ENCODE measurements at places on chromosomes 3 and 15.

DNA sequence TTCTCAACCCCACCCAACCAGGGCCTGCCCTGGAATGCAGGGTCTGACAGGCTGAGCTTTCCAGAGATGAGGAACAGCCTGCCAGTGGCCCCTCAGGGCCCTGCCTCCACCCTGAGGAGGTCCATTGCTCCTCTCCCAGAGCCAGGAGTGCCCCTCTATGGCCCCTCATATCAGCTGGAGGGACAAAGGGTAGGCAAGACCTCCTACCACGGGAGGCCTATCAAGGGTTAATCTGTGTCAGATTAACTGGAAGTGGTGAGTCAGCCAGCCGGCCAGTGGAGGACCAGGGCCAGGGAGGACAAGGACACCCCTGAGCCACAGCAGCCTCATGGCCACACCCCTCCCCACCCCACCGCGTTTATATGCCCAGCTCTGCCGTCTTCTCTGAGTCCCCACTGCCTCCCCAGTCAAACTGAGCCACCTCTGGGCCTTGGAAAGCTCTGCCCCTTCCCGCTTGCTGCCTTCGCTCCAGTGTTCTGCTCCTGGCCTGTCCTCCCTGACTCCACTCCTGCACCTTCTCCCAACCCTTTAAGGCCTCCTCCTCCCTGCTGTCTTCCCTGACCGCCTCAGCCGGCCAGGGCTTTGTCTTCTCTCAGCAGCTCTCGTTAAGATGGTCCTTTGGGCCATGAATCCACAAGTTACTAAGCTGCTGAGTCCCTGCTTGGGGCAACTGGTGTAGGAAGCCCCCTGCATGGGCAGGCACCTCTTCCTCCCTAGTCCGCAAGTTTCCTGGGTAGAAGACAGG lies 6.5 kb downstream of the CCDC33 start:
- no peak for DNase-seq

DNA sequence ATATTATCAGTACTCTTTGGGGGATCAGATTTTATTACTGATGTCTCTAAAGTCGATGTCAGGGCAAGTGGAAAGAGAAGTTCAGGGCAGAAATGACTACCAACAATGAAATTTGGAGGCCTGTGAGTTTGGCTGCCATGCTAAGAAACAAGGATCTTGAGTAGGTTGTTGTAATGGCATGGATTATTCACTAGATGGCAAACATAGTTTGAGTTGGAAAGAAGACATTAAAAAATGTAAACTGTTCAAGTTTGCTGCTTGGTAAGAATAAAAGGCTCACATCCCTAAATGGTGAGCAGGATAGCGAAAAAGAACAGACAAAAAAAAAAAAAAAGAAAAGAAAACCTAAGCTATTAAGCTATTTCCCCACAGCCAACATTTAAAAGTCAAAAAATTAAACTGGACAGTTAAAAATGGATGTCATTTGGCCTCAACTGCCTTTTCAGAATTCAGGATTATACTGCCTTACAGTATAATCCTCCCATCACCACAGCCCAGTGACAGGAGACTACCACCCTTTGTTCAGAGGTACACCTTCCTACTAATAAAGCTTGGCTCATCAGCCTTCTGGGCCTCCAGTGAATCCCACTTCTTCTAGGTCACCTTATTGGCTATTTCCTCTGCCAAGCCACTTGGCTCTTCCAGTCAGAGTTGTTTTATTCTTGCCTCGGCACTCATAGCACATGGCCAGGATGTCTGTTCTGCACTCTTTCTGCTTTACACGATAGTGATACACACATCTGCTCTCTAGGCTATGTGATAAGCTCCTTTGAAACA lies 163.7 kb downstream of the PLD1 start:
- DNase-seq, result no peak

DNA sequence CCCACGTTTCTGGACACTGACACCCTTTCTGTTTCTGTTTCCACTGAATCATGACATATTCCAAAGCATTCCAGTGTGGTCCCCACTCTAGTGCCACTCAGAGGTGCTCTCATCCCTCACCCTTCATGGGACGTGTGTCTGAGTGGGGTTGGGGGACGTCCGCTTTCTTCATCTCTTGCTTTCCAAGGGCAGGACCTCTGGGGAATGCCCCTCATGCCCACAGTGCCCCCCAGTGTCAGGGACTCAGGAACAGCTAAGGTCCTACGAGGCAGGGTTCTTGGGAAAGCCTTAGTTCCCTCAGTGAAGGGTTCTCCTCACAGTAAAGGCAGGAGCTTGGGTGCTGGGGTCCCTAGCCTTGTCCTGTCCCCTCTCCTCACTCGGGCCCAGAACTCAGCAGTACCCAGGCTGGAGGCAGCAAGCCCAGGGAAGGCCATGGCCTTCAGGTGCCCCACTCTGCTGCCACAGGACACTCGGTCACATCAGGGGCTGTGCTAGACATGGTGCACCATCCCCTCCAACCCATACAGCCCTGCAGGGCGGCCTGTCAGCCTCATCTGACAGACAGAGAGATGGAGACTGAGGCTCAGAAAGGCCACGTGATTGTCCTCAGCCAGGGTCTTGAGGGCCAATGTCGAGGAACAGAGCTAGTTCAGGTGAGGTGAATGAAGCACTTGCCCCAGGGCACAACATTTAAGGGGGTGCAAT lies 261.0 kb downstream of the TLE3 start:
- no peak for DNase-seq

GRCh38 chr3:100261485-100261903 lies 702 bp downstream of the TBC1D23 start:
- no peak for DNase-seq

GRCh38 chr3:125440559-125440955 lies 65.4 kb upstream of the ZNF148 start:
- DNase-seq, result no peak

GRCh38 chr15:90915808-90916440 lies 12.8 kb downstream of the MAN2A2 start:
- no peak for DNase-seq

GRCh38 chr3:146637871-146638270 lies 32.7 kb upstream of the PLSCR5 start:
- no peak for DNase-seq

Data from activated T-helper 1 cell treated with anti-CD3 and anti-CD28 coated beads, Interleukin-12 subunit alpha, Interleukin-12 subunit beta, Interleukin-2, Interleukin-4 antibody, amounts not matched to agents 30 ng/mL and 10 ng/mL and 1 ng/mL, durations not matched to agents 14 hours and 24 hours and 36 hours (primary cell).